NCI-H2029 treated with DMSO at 0.1 percent for 48 hours (cell line): ENCODE measurements at places on chromosomes 5 and 9.

DNA sequence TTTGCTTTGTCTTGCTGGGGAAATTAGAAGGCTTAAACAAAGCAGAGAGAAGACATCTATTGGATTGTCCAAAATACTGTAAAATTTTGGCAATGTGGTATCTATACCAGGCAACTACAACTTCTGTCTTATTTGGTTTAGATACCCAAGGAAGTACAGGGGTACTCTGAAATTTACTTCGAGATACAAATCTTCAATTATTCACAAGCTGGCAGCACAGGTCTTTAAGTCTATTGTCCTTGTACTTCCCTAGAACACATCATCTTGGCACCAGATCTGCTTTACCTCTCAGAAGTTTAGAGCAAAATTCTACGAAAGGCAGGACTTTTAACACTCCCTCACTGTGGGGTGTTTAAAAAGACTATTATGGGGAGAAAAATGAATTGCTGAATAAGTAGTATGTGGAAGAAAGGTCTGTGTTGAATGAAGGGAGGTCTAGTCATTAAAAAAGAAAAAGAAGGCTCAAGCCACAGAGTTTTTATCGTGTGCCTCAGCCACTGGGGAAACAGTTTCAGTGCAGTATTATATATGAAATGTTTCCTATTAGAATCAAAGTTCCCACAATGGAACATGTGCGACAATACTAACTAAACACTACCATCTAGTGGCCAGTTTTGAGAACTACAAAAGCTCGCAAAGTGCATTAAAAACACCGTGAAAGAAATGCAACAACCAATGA is 93.7 kb downstream of the PDE4D start:
- peak; percentile 48 for DNase-seq

DNA sequence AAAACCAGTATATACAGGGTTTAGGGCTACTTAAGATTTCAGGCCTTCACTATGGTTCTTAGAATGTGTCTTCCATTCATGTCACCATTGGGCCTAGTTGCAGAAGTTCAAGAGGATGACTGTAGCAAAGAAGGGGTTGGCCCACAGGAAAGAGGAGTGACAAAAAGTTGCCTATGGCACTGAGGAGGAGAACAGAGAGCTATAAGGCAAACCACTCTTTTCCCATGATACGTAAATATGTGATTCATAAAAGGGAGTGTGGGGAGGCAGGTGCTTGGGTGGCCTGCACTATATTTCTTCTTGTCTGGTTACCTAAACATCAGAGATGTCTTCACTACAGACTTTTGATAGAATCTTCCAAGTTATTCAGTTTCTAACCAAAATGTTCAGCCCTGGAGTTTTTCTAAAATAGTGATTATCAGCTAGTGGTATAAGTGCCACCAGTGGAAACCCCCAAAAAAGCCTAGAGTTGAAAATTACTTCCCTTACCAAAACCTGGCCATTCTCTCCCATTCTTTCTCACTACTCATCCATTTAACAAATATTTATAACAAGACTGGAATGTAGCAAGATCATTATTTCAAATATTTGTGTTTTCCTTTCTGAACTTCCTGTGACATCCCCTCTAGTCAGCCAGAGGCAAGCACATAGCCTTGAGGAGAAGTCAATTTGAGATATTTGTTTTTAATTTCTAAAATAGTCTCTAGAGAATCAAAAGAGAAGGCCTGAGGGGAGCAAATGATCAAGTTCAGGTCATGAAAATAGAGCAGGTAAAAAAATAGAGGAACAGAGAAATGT is 367.4 kb downstream of the EFNA5 start:
- DNase-seq, result no peak

GRCh38 chr9:129344641-129345495 is 166.8 kb upstream of the IER5L start:
- DNase-seq, result no peak

DNA sequence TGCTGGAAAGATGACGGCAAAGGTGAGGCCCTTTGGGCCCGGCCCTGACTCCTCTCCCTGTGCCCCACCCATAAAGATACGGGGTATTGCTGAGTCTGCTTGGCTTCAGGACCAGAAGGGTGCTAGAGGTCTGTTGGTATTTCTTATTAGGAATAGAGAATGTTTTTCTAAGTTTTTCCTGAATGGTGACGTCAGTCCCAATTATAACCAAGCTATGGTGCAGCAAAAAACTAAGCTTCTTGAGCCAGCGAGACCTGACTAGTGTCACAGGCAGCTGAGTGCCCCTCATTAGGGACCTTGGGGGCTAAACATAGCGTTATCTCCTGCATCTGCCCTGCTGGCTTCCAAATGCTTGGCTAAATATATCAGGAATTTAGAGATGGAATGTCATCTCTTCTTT is 151.0 kb upstream of the TBC1D2 start:
- no peak for DNase-seq

DNA sequence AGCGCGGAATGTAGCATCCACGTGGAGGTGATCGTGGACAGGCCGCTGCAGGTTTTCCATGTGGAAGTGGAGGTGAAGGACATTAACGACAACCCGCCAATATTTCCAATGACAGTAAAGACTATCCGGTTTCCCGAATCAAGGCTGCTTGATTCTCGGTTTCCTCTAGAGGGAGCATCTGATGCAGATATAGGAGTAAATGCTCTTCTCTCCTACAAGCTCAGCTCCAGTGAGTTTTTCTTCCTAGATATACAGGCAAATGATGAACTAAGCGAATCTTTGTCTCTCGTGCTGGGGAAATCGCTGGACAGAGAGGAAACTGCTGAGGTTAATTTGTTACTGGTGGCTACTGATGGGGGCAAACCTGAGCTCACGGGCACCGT is 598 bp downstream of the PCDHA2 start:
- DNase-seq, result no peak

- no peak for DNase-seq
Measured at GRCh38 chr9:126681336-126681735, 67.6 kb downstream of the LMX1B start.

DNA sequence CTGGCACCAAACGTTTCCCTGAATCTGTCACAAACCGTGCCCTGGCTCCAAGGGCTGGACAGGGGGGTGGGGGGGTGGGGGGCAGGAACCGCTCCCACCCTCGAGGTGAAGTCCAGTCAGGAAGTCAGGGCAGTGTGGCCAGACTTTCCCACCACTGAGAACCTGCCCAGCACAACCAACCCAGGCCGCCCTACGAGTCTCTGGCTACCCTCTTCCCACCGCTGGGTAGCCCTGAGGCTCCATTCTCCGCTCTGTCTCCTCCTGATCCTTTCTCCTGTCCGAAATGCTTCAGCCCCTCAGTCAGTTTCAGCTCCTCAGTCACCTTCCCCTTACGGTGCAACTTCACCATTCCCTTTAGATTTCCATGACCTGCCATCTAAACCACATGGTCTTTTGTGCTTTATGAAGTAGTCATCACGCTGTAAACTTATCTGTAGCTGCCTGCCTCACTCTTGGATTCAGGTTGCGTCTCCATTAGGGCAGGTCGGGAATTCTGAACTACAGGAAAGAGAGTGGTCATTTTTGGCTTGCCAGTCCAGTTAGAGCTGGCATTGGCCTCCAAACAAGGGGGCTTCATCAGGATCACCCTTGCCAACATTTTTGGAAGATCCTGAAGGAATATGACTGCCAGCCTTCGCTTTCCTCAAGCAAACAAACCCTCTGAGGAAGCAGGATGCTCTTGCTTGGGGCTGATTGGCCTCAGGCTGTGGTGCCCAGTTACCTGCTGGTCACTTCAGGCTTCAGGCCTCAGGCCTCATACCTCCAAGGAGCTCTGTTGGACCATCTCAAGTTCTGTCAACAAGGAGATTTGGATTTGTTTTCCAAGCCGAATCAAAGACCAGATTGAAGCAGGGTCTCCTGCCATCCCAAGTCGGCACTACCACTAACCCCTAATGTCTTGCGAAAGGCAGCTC is 794 bp upstream of the DCAF12 start:
- DNase-seq, result no peak

DNA sequence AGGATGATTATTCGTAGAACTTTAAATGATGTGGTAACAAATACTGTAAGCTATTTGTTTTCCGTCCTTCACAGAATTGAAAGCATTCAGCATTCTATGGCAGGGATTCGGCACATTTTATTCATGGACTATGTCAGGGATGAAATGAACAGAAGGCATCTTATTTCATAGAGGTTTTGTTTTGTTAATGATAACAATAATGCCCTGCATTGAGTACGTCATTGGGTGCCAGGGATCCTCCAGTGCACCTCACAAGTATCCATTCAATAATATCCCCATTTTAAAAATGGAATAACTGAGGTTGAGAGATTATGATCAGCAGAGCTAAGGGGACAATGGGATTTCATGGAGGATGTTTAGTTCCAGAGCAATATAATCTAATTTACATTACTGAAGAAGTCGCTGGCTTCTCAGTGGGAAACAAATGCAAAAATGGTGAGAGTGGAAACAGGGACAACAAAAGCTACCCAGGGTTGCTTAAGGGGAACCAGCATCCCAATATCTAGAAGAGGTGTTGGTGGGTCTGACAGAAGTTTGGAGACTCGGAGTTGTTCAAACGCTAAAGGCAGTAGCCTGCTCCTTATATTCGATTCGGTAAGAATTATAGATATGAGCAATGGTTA is 985.7 kb upstream of the WWC1 start:
- no peak for DNase-seq

DNA sequence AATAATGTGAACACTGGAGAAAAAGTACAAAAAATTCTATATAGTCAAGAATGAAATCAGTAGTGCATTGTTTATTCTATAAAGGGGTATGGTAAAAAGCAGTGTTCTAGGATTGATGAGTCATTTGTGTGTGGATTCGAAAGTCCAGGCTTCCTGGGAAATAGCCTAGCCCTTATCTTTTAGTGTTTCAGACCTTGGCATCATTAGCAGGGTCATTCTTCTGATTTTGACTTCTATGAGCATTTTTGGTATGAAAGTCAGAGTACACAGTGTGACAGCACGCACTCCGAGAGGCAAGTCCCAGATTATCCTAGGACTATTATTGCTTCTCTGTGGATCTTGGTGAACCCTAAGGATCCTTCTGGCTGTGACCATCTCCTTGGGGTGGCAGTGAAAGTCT is 16.9 kb downstream of the PCSK5 start:
- DNase-seq, result no peak

- DNase-seq, result no peak
Measured at GRCh38 chr5:107704681-107705401, 34.1 kb upstream of the EFNA5 start.

DNA sequence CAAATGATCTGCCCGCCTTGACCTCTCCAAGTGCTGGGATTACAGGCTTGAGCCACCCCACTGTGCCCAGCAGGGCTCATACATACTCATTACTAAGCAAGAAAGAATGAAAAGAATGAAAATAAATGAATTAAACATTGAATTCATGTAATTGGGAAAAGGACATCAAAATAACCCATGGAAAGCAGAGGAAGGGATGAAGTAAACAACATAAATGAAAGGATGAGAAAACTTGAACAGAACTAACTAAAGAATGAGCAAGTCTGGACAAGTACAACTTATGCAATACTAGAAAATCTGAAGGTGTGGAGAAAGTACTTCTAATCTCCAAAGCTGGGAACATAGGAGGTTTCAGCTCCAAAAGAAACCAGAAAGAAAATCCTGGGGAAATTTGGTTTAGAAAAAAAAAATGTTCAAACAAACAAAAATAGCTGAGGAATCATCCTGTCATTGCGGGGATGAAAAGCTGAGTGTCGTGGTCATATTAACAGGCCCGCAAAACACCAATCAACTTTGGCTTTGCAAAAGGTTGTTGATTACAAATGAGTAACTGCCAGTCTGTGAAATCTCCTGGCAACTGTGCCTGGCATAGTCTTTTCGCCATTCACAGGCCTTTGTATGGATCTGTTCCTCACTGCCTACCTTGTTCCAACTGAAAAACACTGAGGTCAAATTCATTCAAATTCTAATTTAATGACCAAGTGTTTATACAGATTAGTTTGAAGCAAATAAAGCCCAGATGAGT is 2.3 kb upstream of the AK3 start:
- DNase-seq, result no peak

DNA sequence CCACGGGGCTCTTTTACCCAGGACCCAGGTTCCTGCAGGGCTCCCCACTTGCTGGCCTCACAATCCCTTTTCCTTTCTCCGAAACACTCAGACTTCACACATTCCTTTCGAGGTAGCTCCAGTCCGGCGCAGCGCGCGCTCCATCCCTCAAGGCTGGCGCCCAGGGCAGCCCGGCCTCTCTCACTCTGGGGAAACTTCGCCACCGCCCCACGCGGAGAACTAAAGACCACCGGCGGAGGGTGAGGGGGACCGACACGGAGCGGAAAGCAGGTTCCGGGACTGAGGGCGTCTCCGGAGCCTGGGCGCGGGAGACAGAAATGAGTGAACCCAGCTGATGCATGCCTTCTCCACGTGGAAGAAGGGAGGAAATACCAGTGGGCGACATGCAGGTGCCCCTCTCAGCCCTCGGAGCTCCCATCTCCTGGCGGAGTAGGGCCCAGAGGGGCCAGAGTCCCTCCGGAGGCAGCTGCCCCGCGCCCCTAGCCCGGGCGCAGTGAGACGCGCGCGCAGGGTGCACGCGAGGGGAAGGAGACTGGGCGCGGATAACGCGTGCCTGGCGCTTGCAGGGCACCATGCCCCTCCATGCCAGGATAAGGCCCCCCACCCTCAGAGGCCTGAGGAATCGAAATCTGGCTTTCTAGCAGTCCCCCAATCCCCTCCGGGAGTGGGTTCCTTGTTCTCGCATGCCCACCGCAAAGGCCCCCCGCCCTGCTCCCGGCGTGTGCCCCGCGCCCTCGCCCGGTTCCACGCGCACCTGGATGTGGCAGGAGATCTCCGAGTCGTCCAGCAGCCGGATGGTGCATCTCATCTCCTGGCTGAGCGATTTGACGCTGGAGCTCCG is 650 bp downstream of the FRMD3 start:
- DNase-seq, result no peak

DNA sequence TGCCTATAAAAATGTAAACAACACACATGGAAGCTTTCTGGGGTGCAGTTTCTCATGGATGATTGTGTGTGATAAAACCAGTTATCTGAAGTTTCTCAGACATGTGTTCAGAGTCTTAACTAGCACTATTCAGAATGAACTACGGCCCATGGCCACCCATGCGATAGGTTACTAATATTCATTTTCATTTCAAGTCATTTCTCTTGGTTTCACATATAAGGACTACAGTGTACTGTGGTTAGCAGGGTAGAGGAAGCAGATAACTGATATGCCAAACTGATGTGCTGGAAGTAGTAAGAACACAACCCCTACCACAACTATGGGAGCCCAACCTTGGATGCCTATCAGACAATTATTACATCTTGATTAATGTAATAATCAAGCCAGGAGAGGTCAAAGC is 372.1 kb downstream of the DTWD2 start:
- no peak for DNase-seq

DNA sequence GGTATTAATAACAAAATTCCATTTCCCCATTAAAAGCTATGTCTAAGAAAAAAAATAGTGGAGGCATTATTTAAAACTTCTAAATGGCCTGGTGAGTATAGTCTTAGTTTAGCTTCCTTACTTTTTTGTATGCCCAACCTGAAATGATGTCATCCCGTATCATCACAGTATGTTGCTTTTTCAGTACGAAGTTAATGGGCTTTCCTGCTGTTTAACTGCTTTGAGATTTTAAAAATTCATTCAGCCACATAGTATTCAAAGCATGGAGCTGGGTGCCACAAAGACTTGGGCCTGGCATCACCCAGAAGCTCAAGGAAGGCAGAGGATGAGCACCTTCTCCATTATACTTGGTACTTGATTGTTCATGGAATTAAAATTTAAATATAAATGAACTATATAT is 7.4 kb downstream of the F2RL2 start:
- no peak for DNase-seq

GRCh38 chr5:60668686-60669304 is 31.2 kb downstream of the DEPDC1B start:
- DNase-seq, result no peak
